ENCODE measurements at places on chromosomes 4 and X. TPM values are rescaled to one million over a fixed set of nuclear protein-coding genes. Genes with fewer than 3 reads are reported as not detected.

REPS2 gene
- not detected for polyA plus RNA-seq

GRCh38 chrX:42248226-42248625 lies 324.9 kb upstream of the CASK start:
- H3K4me3 ChIP-seq: no peak overlapping the region
- no peaks in the 10 kb centered on the region for H3K4me1 ChIP-seq
- H3K27ac ChIP-seq: no peak overlapping the region
- no peaks in the 10 kb centered on the region for H3K36me3 ChIP-seq
- no peaks in the 10 kb centered on the region for H3K27me3 ChIP-seq

DNA sequence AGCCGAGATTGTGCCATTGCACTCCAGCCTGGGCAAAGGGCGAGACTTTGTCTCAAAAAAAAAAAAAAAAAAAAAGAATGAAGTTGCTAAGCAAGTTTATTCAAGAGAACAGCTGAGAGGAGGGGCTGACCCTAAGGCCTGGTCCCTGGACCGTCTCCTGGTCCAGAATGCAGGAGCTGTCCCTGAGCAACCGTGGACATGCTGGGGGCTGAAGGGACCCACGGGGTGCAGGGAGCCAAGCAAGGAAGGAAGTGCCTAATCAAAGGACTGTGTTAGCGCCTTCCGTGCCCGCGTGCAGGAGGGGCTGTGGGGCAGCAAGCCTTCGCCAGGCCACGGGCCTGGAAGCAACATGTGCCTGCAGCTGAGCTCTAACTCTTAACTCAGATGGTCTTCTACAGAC lies 39.1 kb upstream of the CDKN2AIP start:
- no peaks in the 10 kb centered on the region for H3K36me3 ChIP-seq
- H3K27ac ChIP-seq: no peak overlapping the region
- H3K27me3 ChIP-seq: no peaks in the 10 kb centered on the region
- H3K4me1 ChIP-seq: no peaks in the 10 kb centered on the region

SLC34A2 gene
- polyA plus RNA-seq: not detected

DNA sequence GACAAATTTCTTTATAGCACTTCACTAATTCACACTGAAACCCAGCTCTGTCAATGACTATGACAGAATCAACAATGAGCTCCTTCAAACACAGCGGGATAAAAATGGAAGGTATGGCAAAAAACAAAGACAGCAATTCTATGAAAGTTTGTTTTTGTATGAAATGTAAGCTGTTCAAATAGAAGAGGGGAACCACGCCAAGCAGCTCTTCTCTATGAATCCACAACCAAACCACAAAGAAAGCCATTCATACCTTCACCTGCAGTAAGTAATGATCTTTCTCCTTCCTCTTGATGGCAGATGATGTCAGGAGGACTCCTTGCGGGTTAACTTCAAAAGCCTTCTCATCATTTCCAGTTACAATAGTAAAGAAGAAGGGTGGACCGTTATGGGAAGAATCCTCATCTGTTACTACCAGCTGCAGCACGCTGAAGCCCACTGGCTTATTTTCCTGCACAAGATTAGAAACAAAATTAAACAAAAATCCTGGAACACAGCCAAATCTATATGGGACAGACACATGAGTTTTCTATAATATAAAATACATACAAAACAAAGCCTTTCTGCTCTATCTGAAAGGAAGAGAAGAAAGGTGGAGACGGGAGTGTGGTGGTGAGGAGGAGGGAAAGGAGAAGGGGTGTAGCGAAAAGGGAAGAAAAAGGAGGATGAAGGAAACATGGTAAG lies 48.9 kb upstream of the MTNR1A start:
- no peak for DNase-seq
- H3K27ac ChIP-seq: no peak overlapping the region
- no peaks in the 10 kb centered on the region for H3K4me1 ChIP-seq
- no peak overlapping the region for H3K4me3 ChIP-seq

GRCh38 chrX:31893525-31893924 lies 821.7 kb upstream of the FTHL17 start:
- H3K36me3 ChIP-seq: no peaks in the 10 kb centered on the region
- no peak overlapping the region for H3K4me3 ChIP-seq

GRCh38 chr4:32172086-32172485 lies 1451.9 kb downstream of the PCDH7 start:
- H3K36me3 ChIP-seq: no peaks in the 10 kb centered on the region
- DNase-seq: no peak
- H3K4me1 ChIP-seq: no peaks in the 10 kb centered on the region
- no peaks in the 10 kb centered on the region for H3K27me3 ChIP-seq

DNA sequence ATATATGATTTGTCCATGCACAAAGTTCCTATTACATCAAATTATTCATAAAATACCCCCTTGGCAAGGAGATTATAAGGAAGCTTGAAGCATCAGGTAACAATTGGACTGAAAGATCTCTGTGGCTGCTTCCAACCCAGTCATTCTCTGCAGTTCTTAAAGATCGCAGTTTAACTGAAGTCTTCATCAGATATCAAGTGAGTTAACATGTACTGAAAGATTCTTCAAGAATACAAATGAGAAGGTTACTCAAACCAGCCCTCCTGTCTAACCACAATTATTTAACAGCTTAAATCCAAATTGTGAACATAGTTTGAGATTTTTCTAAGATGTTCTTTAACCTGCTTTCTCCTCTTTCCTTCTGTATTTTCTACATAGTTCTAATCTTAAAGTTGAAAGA lies 56.1 kb downstream of the SLC10A7 start:
- H3K27me3 ChIP-seq: no peaks in the 10 kb centered on the region
- H3K36me3 ChIP-seq: no peaks in the 10 kb centered on the region
- no peak overlapping the region for H3K4me3 ChIP-seq
- DNase-seq: no peak
- no peaks in the 10 kb centered on the region for H3K4me1 ChIP-seq

DNA sequence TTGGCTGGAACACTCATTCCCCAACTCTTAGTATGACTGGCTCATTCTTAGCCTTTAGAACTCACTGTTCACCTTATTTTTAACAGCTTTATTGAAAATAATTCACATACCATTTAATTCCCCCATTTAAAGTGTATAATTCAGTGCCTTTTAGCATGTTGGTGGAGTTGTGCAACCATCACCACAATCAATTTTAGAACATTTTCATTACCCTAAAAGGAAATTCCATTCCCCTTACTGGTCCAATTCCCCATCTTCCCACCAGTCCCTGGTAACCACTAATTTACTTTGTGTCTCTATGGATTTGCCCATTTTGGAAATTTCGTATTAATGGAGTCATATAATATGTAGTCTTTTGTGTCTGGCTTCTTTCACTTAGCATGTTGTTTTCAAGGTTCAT lies 19.7 kb downstream of the NHSL2 start:
- H3K27me3 ChIP-seq: no peaks in the 10 kb centered on the region
- H3K36me3 ChIP-seq: no peaks in the 10 kb centered on the region
- no peak overlapping the region for H3K4me3 ChIP-seq

NEXMIF gene
- polyA plus RNA-seq: 0.82 TPM

DNA sequence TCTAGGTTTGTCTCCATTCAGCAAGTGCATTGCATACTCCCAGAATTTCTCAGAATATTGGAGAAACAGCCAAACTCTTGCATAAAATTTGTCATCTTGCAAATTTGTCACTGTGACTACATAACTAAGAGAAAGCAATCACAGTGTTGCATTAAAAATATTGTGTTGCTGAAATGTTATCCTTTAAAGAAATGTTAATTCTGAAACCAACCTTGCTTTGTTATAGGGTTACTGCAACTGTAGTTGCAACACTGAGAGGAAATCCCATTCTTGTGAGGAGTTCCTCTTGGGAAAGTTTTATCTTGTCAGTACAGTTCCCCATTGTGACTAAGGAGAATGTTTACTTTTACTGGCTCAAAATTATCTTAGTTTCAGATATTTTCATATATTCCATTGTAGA lies 20.9 kb downstream of the CYBB start:
- no peaks in the 10 kb centered on the region for H3K27me3 ChIP-seq
- H3K4me1 ChIP-seq: peaks cover 15% of the 10 kb centered on the region
- H3K27ac ChIP-seq: no peak overlapping the region
- H3K36me3 ChIP-seq: no peaks in the 10 kb centered on the region

ZNF630 gene
- 1.2 TPM for polyA plus RNA-seq

DNA sequence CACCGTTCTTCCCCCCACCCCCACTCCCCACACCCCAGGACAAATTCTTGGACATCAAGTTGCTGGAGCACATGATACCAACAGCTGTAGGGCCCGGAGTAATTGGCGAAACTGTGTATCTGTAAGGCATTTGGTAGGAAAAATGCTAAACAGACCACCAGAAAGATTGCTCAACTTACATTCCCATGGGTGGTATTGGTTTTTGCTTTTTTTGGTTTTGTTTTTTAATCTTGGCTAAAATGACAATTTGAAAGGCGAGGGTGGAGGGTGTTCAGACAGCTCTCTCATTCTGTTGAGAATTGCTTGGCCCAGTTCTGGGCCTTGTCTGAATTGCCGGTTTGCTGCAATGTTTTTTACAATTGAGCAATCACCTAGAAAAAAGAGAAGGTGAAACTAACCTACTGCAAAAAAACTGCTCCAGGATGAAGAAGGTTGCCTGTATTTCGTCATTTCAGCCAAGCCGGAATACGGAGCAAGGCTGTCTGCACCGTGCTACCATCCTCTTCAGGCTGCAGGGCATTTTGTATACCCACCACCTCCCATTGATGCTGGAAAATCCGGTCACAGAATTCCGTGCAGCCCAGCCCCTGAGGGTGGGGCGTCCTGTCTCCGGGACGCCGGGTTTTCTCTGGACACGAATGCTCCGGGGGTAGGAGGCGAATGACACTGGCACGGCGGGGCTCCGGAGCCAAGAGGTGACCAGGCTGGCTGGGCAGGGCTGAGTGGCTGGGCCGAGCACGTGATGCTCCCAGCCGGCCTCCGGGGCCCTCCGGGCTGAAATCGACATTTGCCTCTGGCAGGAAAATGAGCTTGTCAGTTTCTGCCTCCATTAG lies at the start of gene CLCN4:
TSS of gene CLCN4 (plus strand) at position 777 of the 833 bp plus-strand sequence. CDS start 28,058 bp downstream, outside the sequence.
- no peak within 1 kb of the TSS for H3K4me3 ChIP-seq
- H3K27me3 ChIP-seq: no peaks in the 10 kb centered on the region
- H3K27ac ChIP-seq: no peak within 1 kb of the TSS

- no peak for DNase-seq
- H3K4me1 ChIP-seq: no peaks in the 10 kb centered on the region
- no peaks in the 10 kb centered on the region for H3K27me3 ChIP-seq
- H3K4me3 ChIP-seq: no peak overlapping the region
These were observed 73.1 kb downstream of the PACRGL start for GRCh38 chr4:20773144-20773997.

Measured in naive thymus-derived CD4-positive, alpha-beta T cell (primary cell).